ENCODE measurements at places on chromosomes 12 and 14.

DNA sequence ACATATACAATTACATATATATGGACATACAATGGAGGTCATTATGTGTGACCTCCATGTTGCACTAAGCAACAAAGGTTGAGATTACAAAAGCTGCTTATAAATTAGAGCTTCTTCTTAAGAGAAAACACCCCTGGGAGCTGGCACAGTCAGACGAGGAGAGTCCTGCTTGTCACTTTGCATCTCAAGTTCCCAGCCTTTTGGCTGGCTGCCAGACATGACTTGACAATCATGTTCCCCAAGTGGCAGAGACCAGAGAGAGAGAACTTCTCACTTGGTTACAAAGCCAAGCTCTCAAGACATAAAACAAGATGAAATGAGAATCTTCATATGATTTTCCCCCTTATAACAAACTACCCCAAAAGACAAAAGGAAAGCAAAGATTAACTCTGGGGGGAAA lies 8.5 kb upstream of the SYNJ2BP start:
- no peaks in the 10 kb centered on the region for H3K4me1 ChIP-seq
- H3K27me3 ChIP-seq: peaks cover 9% of the 10 kb centered on the region
- no peak for DNase-seq
- no peaks in the 10 kb centered on the region for H3K36me3 ChIP-seq

DNA sequence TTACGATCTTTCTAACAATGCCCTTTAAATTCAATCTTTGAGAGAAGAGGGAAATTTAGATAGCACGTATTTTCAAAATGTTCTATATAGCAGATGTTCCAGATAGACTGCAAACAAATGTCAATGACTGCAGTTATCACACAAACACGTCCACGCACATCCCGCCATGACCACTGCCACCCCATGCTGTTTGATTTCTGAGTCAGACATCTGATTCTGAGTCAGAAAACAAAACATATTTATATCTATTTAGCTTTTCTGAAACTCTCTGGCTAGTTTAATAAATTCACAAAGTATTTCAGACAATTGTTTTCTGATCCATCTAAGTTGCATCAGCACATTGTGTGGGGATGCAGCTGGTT lies 105.9 kb upstream of the BCAT1 start:
- no peaks in the 10 kb centered on the region for H3K27me3 ChIP-seq
- peak overlapping the region; percentile 84 for H3K4me3 ChIP-seq
- peaks cover 17% of the 10 kb centered on the region for H3K36me3 ChIP-seq
- peak overlapping the region; percentile 87 for H3K27ac ChIP-seq
- DNase-seq: peak; percentile 92

- H3K27ac ChIP-seq: no peak overlapping the region
- H3K36me3 ChIP-seq: no peaks in the 10 kb centered on the region
- peaks cover 15% of the 10 kb centered on the region for H3K4me1 ChIP-seq
- H3K27me3 ChIP-seq: no peaks in the 10 kb centered on the region
- no peak overlapping the region for H3K4me3 ChIP-seq
Observed at GRCh38 chr12:127284870-127285431, 982.0 kb upstream of the TMEM132C start.

DNA sequence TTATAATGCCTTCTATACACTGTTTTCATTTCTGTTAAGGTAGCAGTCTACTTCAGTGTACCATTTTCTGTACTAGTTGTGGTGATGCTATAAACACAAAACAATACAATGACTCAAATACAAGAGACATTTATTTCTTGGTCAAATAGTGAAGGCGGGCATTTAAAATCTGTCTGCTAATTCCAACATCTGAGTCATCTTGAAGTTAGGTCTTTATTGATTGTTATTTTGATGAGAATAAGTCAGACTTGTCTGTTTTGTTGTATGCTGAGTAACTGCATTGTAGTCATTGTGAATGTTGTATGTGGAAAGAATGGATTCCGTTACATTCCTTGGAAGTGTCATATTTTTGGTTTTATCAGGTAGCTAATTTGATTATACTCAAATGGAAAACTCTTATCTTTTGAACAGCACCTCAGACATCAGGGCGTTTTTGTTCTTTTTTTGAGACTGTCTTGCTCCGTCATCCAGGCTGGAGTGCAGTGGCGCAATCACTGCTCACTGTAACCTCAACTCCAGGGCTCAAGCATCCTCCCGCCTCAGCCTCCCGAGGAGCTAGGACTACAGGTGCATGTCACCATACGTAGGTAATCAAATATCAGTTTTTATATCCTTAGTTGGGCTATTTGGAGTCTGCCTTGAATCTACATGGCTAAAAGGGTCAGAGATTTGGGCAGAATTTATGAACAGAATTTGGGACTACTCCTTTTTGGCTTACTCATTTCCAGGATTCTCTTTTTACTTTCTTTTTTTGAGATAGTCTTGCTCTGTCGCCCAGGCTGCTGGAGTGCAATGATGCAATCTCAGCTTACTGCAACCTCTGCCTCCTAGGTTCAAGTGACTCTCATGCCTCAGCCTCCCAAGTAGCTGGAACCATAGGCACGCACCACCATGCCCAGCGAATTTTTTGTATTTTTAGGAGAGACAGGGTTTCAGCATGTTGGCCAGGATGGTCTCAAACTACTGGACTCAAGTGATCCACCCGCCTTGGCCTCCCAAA lies 56.8 kb downstream of the PAPLN start:
- no peaks in the 10 kb centered on the region for H3K27me3 ChIP-seq
- H3K27ac ChIP-seq: no peak overlapping the region
- no peak for DNase-seq
- H3K36me3 ChIP-seq: peaks cover 26% of the 10 kb centered on the region

GRCh38 chr14:101726295-101726953 lies 35.1 kb upstream of the PPP2R5C start:
- no peaks in the 10 kb centered on the region for H3K27me3 ChIP-seq
- peaks cover 30% of the 10 kb centered on the region for H3K4me1 ChIP-seq
- DNase-seq: no peak
- no peak overlapping the region for H3K27ac ChIP-seq
- H3K36me3 ChIP-seq: no peaks in the 10 kb centered on the region
- H3K4me3 ChIP-seq: no peak overlapping the region
